NCI-H2107 (cell line): ENCODE measurements at places on chromosomes 13 and 19.

DNA sequence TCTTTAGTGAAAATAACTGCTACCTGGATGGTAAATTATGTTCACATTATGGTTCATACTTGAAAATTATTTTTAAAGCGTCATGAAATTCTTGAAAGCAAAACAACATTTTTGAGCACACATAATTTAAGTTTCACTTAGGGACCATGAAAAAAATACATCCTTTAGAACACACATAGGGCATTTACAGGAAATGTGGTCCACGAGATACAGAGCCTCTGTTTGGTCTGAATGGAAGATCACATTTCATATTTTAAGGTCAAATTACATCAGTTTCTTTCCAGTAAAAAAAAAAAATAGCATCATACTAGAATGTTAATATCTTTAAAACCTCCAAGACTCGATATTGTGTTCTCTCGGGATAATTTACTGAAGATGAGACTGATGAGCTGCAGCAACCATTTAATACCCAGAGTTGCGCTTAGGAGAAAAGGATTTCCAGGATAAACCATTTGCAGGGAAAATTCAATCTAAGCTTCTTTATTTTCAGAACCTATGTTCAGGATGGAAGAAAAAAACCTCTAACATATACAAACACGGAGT lies 720.7 kb downstream of the DIAPH3 start:
- no peak for DNase-seq

DNA sequence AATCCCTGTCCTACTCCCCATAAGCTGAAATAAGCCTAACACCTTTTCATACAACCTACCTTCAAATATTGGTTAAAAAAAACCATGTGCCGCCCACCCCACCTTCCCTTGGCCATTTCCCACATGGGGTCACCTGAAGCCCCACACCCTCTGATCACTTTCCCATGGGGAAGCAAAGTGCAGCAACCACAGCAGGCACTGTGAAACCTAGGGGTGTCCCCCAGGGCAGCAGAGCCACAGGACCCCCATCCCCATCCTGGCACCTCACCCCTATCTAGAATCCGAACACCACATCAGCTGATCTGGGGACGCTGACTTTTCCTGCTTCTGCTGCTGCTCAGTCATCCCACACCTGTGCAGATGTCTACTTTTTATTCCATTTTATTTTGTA lies 19.9 kb downstream of the CEACAM21 start:
- DNase-seq: no peak

- DNase-seq: no peak
These were observed at the start of gene SYT3 for GRCh38 chr19:50639121-50640112. Gene SYT3, minus strand, starts transcription at chr19:50639881. Its CDS starts 2,470 bp downstream, at chr19:50637411.

- DNase-seq: no peak
These were observed 31.4 kb downstream of the DNAJC3 start for GRCh38 chr13:95708391-95708774.

DNA sequence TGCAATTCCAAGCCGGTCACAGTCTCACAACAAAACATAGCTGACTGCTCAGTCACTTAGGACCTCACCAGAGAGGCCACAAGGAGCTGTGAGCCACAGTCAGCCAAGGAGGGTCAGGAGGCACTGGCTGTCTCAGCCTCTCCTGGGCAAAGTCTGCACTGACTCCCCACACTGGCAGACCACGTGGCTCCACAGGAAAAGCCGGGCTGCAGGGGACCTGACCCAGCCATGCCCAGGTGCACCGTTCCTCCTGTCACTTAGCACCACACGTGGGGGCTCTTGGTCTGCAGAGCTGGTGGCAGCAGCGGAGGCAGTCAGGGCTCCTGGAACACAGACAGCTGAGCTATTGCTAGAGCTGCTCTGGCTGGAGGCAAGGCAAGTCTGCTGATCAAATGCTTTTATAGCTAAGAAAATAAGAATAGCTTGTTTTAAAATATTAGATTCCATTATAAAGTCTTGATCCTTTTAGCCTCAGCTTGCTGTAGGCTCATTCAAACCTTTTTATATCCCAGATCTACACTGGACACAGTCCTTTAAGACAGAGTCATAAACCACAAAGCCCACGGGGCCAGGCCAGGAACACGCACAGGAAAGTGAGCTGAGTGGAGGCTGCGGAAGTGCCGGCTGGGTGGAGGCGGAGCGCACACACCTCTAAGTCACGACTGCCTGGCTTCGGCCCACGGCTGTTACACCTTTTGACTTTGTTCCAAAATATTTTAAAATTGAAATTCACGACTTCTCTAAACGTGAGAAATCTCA lies 744.1 kb downstream of the UQCRFS1 start:
- DNase-seq: no peak

GRCh38 chr13:40379794-40380578 lies 286.5 kb downstream of the FOXO1 start:
- DNase-seq: no peak
